ENCODE measurements at places on chromosomes 1 and 21. TPM values are rescaled to one million over a fixed set of nuclear protein-coding genes. Genes with fewer than 3 reads are reported as not detected.

The CD52 gene
- not detected for total RNA-seq

The RAD54L gene
- total RNA-seq: 0.65 TPM

The KRTAP7-1 gene
- not detected for total RNA-seq

The LRRC7 gene
- 0.09 TPM for total RNA-seq

The WNT3A gene
- total RNA-seq: not detected

The TTC39A gene
- total RNA-seq: 3.0 TPM

The EFNA3 gene
- total RNA-seq: 1.4 TPM

The GNAT2 gene
- total RNA-seq: 0.17 TPM

The RNF207 gene
- total RNA-seq: 3.3 TPM

The SERBP1 gene
- total RNA-seq: 147 TPM

The PRAMEF27 gene
- total RNA-seq: not detected

The G0S2 gene
- 0.33 TPM for total RNA-seq

The NPR1 gene
- total RNA-seq: 32.7 TPM

The COL8A2 gene
- 1.1 TPM for total RNA-seq

The RGL1 gene
- total RNA-seq: 39.5 TPM

The BCL10 gene
- total RNA-seq: 68.6 TPM

The FCRL2 gene
- total RNA-seq: not detected

The DNAH14 gene
- total RNA-seq: 8.9 TPM

The NUF2 gene
- total RNA-seq: 2.9 TPM

The RGS4 gene
- 1.2 TPM for total RNA-seq

The IL20 gene
- total RNA-seq: not detected

The OR10J1 gene
- not detected for total RNA-seq

The EPS8L3 gene
- not detected for total RNA-seq

The TTC13 gene
- 6.2 TPM for total RNA-seq

The GJB5 gene
- not detected for total RNA-seq

The TEDDM1 gene
- total RNA-seq: not detected

The LYPD8 gene
- total RNA-seq: not detected

The SPRR2G gene
- total RNA-seq: not detected

The CSMD2 gene
- total RNA-seq: under 0.01 TPM

Measured in dermis lymphatic vessel endothelial cell (primary cell).